Globus pallidus (tissue), 1 donor: ENCODE measurements at places on chromosomes 3 and 15.

DNA sequence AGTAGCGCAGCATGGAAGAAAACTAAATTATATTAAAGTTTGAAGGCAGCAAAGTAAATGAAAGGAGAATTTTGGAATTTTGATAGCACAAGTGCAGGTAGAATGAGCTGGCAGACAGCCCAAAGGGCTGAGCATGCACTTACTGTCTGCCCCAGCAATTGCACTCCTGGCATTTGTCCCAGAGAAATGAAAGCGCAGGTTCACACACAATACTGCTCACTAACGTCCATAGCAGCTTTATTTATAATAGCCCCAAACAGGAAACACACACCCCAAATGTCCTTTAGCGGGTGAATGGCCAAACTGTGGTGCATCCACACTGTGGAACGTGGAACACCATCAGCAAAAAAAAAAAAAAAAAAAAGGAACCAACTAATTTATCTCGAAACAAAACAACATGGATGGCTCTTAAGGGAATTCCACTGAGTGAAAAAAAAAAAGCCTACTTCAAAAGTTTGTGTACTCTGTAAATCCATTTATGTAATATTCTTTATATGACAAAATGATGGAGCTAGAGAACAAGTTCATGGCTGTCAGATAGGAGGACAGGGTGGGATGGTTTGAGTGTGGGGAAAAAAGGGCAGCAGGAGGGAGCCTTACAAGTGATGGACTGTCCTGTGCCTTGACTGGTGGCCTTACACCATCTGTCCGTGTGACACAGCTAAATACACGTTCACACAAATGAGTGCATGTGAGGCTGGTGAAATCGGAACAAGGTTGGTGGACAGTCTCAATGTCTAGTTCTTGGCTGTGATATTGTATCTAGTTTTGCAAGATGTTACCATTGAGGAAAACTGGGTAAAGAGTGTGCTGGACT, 6.0 kb upstream of the TM2D3 start:
- no peak for DNase-seq

DNA sequence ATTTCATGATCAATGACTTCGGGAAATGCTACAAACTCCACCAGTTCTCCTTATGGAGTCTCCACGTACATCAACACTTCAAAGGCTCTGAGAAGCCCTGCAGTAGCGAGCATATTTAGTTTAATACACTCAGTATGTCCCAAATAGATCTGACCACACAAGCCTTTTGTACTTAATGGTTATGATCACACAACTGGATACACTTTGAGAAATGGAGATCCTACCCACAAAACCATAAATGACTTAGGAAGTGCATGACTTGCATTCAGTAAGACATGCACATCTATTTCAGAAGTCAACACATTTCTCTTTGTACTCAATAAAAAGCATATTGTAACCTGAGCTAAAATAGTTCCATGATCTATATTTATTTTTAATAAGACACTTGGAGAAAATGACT, 103.6 kb upstream of the SPATA12 start:
- no peak for DNase-seq

GRCh38 chr3:147903026-147903425, 493.9 kb downstream of the ZIC1 start:
- DNase-seq = no peak

DNA sequence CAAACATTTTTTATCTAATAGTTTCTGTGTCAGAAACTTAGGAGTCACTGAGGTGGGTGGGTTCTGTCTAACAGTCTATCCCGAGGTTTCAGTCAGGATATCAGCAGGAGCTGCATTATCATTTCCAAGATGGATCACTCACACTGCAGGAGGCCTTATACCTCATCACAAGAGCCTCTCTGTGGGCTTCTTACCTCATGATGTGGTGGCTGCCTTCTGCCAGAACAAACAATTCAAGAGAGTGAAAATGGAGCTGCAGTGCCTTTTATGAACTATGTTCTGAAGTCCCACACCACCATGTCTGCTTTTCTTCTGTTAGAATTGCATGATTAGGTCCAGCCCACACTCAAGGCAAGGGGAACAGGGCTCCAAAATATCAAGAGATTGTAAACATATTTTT, 27.9 kb downstream of the RFX7 start:
- DNase-seq = no peak

GRCh38 chr3:184635126-184635525, 73.5 kb downstream of the EPHB3 start:
- no peak for DNase-seq

DNA sequence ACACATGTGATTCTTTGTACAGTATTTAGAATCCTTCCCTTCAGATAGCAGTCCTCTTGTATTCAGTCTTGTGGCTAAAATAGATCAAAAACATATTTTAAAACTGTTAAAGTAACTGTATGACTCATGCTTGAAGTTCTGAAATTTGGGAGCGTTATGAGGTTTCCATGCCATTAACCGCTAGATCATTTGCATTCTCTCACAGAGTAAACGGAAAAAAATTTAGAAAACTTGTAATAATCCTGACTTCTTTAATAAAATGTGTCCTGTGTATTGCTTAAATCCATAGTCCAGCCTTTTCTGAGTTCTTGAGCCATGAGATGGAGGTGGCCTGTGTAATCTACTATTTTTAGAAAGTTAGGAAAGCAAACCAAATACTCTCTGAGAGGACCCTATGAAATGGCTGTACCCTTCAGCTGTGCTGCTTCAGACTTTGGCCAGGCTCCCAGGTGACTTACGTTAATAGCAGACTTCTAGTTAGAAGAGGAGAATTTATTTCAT, 33.8 kb downstream of the MBNL1 start:
- no peak for DNase-seq

DNA sequence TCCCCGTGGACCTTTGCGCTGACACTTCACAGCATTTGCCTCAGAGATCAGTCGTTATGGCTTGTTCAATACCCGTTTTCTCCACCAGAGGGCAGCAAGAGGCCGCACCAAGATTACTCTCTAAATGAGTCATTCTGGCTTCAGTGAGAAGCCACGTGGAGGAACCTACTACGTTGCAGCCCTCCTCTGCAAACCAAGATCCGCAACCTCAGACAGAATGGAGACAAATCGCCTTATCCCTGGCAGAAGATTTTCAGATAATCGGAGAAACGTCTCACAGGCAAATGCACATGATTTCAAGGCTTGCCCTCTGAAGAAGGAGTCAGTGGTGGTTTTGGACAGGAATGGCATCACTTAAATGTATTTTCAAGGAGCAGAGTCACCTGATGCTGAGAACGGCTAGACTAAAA, 60.5 kb downstream of the GTPBP8 start:
- DNase-seq = peak; percentile 80

- DNase-seq = peak; percentile 27
Observed at GRCh38 chr3:71226565-71227269, 356.8 kb downstream of the FOXP1 start.

DNA sequence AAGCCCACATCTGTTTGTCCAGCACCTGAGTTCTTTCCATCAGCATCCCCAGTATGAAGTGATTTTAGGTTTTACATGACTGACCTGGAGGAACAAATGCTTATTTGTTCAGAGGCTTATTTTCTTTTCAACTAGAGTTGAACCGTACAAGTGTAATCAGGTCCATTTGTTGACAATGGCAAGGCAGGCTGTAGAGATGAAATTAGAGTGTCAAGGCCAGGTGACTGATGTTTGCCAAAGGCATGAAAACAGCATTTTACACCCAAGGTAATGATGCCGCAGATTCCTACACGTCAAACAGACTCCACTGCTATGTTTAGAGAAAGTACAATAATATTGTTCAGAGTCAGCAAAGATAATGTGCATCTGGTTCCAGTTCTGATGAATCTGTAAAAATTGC, 96.5 kb downstream of the KCNAB1 start:
- DNase-seq = no peak

GRCh38 chr15:82135638-82136037, 89.8 kb upstream of the MEX3B start:
- no peak for DNase-seq

GRCh38 chr3:168864107-168865021, 768.6 kb upstream of the GOLIM4 start:
- no peak for DNase-seq

DNA sequence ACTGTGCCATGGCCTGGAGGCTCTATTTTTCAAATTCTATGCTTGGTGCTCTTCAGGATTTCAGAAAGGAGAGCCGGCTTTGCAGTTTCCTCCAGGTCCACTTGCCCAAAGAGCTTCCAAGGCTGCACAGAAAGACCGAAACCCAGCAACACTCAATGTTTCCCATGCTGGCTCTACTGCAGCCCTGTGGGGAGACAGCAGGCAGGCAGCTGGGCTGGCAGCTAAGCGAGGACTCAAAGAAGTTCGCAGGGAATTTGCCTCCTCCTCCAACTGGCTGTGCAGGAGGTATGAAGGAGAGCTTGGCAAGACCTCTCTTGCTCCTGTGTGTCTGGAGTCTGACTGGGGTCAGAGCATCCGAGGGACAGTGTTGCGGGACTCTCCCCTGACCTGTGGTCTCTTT, 17.4 kb upstream of the ITGA11 start:
- no peak for DNase-seq

DNA sequence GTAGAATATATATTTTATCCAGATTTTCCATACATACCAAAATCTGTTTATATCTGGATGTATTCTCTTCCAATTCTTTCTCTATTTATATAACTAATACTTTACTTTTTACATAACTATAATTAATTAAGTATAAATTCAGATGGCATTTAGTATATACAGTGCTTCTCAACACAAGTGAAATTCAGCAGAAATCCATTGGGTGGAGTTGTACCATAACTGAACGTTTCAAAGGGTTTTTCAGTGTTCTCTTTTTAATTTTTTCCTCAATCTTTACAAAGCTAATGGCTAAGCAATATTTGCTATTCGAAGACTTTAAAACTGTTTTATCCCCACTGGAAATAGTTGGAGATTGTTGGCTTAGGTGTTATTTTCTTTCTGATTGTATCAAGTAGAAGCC, 13.9 kb upstream of the ZBBX start:
- no peak for DNase-seq

DNA sequence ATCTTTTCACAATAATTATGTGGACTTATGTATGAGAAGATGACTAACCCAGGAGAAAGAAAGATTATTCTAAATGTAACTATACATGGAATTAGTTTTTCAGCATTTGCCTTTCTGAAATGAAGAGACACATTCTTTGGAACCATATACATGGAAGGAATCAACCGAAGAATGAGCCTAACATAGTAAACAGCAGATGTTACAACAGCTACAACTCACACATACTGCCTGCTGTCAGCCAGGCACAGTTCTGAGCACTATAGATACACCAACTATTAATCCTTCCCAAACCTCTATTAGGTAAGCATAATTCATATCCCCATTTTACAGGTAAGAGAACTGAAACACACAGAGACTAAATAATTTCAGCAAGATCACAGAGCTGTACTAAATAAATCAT, 840.0 kb downstream of the ROBO1 start:
- DNase-seq = no peak

GRCh38 chr3:12247411-12247810, 41.5 kb upstream of the PPARG start:
- no peak for DNase-seq

DNA sequence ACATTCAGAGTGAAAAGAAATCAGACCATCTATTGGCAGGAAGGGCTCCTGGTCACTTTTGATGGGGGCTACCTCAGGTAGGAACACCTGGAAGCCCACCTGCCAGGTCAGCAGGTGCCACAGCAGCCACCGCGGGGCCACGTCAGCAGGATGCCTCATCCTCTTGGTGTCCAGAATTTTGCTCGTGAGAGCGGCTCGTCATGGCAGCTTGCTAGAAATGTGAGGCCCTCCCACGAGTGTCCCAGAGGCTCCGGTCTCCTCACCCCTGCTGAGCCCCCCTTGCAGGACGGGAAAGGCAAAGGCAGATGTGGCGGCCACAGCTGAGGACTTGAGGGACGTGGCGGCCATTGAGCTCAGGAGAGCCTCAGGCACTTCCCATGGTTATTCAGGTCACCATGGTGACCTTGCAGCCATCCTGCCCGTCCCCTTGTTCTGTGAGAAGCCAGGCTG, 129.4 kb downstream of the LRRK1 start:
- DNase-seq = no peak

GRCh38 chr3:176861137-176861536, 336.1 kb downstream of the TBL1XR1 start:
- DNase-seq = no peak

DNA sequence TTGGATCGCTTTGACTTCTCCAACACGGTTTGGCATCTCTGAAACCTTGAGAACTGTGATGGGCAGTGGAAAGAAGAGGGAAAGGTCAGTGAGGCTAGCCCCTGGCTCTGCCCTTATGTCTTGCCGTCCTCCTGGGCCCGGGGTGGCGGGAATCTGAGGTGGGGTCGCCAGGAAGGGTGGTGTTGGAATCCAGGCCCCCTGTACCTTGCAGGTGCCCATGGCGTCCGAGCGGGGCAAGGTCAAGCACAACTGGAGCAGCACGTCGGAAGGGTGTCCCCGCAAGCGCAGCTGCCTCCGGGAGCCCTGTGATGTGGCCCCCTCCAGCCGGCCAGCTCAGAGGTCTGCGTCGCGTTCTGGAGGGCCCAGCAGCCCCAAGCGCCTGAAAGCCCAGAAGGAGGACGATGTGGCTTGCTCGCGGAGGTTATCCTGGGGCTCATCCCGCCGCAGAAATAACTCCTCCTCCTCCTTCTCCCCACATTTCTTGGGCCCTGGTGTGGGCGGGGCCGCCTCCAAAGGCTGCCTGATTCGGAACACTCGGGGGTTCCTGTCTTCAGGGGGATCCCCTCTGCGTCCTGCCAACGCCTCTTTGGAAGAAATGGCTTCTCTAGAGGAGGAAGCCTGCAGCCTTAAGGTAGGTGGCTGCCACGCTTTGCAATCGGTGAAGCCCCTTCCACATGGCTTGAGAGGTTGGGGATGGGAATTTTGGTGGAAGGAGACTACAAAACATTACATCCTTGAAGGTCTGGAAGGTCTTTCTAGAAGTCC, 907 bp downstream of the TATDN2 start:
- DNase-seq = peak; percentile 13

DNA sequence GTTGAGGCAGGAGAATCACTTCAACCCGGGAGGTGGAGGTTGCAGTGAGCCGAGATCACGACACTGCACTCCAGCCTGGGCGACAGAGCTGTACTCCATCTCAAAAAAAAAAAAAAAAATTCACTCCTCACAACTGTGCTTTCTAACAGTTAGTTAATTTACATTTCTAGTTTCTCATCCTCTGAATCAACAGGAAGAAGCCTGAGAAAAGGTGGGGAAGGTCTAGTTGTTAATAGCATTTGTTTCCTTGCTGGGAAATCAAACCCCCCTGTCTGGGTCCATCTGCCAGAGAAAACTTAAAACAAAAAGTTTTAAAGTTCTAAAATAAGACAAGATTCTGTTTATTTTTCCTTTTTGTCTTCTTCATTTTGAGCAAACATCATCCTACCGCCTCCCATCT, 62.3 kb downstream of the TMEM39A start:
- DNase-seq = no peak

DNA sequence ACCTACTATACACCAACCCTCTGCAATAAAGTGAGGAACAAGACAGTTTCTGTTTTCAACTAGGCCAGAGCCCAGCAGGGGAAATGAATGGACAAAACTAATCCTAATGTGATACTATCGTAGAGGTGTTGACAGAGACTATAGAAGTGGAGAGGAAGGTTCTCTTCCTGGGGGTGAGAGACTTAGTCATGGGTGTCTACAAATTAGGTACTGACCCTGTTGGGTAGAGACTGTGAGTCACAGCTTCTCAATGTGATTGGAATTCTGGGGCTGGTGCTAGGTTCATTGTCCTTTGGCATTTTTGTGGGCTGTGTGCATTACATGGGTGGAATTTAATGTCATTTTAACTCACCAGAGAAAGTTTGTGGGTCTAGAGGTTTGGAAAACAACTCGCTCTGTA, 79.3 kb downstream of the ADAMTSL3 start:
- no peak for DNase-seq

- peak; percentile 99 for DNase-seq
Observed at GRCh38 chr3:66500576-66501482, at the start of gene LRIG1. LRIG1 (minus strand) TSS chr3:66501022; CDS start chr3:66500407, 615 bp downstream.

- DNase-seq = no peak
Observed at GRCh38 chr15:66780172-66780972, 78.3 kb downstream of the SMAD6 start.
